ENCODE measurements at places on chromosomes 3 and 15.

DNA sequence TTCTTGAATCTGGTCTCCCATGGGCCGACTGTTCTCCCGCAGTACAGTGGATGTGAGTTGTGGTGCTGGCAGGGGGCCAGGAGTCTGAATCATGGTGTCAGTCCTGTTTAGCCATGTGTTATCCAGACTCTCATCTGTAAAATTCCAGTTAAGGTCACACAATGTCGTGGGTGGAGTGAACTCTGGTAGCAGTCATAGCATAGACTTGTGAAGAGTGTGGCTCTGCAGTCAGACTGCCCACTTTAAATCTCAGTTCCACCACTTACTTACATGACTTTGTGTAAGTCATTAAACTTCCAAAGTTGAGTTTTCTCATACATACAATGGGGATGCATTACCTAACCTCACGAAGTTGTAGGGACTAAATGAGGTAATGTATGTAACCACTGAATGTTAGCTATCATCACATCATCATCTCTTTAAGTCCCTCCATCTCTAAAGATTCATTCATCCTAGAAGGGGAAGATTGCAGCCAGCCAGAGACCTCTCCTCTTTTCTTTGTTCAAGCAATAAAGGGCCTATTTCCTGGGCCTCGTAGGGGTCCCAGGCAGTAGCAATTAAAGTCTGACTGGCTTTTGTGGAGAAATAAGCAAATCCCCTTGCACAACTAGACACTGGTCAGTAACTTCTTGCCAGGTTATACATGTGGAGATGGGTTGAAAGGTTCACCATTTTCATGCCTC is 93.9 kb downstream of the PCCB start:
- no peaks in the 10 kb centered on the region for H3K27me3 ChIP-seq
- DNase-seq = no peak
- no peak overlapping the region for H3K27ac ChIP-seq
- no peaks in the 10 kb centered on the region for H3K36me3 ChIP-seq
- no peaks in the 10 kb centered on the region for H3K4me1 ChIP-seq

- H3K4me3 ChIP-seq = no peak overlapping the region
- H3K4me1 ChIP-seq = no peaks in the 10 kb centered on the region
- no peak overlapping the region for H3K27ac ChIP-seq
These were observed 33.0 kb upstream of the LARS2 start for GRCh38 chr3:45355351-45355750.

- no peak overlapping the region for H3K4me3 ChIP-seq
- no peaks in the 10 kb centered on the region for H3K4me1 ChIP-seq
- H3K27ac ChIP-seq = no peak overlapping the region
- no peaks in the 10 kb centered on the region for H3K27me3 ChIP-seq
- no peaks in the 10 kb centered on the region for H3K36me3 ChIP-seq
These were observed 27.2 kb downstream of the OXSM start for GRCh38 chr3:25817107-25817506.

GRCh38 chr3:106528932-106529331 is 660.1 kb upstream of the CBLB start:
- H3K4me3 ChIP-seq = no peak overlapping the region
- no peaks in the 10 kb centered on the region for H3K27me3 ChIP-seq
- H3K4me1 ChIP-seq = peaks cover 2% of the 10 kb centered on the region
- no peak for DNase-seq

DNA sequence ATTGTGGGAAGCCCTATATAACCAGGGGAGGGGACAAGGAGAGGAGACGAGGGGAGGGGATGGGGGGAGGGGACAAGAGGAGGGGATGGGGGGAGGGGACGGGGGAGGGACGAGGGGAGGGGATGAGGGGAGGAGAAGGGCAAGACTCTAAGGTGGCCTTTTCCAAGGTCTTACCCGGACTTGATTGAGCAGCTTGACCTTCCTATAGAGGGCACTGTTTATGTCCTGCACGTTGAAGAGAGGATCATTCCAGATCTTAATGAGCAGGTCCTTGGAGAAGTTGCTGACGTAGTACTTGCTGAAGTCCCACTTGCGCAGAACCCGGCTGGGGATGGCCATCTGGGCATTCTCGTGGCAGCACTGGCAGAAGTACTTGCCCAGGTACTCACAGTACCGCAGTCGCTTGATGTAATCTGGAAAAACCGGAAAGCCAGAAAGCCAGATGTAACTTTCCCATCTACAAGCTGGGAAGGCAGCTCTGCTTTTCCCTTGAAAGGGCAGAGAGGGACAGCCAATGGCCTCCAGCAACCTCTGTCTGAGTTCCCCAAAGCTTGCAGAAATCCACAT is 55.7 kb downstream of the RUBCN start:
- H3K4me3 ChIP-seq = no peak overlapping the region
- no peaks in the 10 kb centered on the region for H3K36me3 ChIP-seq
- no peak overlapping the region for H3K27ac ChIP-seq
- no peak for DNase-seq

DNA sequence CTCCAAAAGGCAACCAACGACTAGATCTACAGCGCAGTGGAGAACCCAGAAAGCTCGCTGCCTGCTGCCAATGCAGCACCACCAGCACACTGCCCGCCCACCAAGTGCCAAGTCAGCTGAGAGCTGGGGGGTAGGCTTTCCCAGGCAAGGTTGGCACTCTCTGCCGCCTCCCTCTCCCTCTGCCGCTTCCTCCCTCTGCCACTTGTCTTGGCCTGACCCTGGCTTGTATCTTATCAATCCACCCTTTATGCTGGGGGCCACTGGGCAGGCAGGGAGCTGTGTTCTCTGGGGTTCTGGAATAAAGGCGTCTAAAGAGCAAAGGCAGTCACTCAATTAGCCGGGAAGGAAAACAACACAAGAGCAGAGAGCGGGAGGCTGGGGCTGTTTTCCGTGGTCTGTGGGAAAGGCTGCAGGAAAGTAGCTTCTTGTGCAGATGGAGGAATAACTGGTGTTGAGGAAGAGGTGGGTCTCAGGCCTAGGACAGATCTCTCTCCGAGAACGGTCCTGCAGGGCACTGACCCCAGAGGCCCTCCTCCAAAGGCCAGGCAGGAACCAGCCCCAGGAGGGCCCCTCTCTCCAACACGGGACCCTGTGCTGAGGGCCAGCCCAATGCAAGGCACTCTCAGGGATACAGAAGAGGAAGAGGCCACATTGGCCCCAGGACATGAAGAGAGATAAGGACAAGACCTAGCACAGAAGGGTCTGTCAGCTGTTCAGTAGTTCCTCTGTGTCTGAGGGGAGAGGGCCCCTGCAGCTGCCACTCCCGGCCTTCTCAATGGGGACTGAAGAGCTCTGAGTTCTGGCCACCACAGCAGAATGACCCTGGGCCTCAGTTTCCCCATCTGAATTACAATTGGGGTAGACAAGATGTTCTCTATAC is 30.8 kb downstream of the ACSBG1 start:
- H3K4me3 ChIP-seq = no peak overlapping the region
- DNase-seq = no peak
- no peaks in the 10 kb centered on the region for H3K4me1 ChIP-seq
- H3K27me3 ChIP-seq = no peaks in the 10 kb centered on the region
- H3K36me3 ChIP-seq = no peaks in the 10 kb centered on the region

- DNase-seq = no peak
- no peaks in the 10 kb centered on the region for H3K36me3 ChIP-seq
- no peak overlapping the region for H3K4me3 ChIP-seq
- H3K4me1 ChIP-seq = no peaks in the 10 kb centered on the region
- no peak overlapping the region for H3K27ac ChIP-seq
These were observed 193.3 kb downstream of the CD47 start for GRCh38 chr3:107897471-107898061.

DNA sequence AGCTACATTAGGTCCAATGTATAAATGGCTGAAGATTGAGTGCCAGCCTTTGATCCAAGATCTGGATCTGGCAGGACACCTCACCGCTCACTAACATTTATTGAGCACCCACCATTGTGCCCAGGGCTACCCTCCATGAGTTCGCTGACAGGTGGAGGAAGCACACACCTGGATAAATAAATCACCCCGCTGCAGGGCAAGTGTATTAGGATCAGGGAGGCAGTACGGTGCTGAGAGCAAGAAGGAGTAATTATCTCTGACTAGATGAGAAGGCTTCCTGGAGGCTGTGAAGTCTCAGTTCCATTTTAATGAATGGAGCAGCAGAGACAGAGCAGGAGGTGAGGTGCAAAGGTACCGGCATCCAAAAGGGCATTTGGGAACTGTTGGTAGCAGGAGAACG is 104.1 kb downstream of the LIPC start:
- H3K27me3 ChIP-seq = no peaks in the 10 kb centered on the region
- DNase-seq = no peak
- no peak overlapping the region for H3K27ac ChIP-seq
- H3K4me3 ChIP-seq = no peak overlapping the region

- no peak overlapping the region for H3K4me3 ChIP-seq
- H3K36me3 ChIP-seq = no peaks in the 10 kb centered on the region
- DNase-seq = no peak
- no peaks in the 10 kb centered on the region for H3K27me3 ChIP-seq
- peaks cover 19% of the 10 kb centered on the region for H3K4me1 ChIP-seq
- H3K27ac ChIP-seq = no peak overlapping the region
These were observed 18.3 kb downstream of the ANP32A start for GRCh38 chr15:68802373-68802772.

DNA sequence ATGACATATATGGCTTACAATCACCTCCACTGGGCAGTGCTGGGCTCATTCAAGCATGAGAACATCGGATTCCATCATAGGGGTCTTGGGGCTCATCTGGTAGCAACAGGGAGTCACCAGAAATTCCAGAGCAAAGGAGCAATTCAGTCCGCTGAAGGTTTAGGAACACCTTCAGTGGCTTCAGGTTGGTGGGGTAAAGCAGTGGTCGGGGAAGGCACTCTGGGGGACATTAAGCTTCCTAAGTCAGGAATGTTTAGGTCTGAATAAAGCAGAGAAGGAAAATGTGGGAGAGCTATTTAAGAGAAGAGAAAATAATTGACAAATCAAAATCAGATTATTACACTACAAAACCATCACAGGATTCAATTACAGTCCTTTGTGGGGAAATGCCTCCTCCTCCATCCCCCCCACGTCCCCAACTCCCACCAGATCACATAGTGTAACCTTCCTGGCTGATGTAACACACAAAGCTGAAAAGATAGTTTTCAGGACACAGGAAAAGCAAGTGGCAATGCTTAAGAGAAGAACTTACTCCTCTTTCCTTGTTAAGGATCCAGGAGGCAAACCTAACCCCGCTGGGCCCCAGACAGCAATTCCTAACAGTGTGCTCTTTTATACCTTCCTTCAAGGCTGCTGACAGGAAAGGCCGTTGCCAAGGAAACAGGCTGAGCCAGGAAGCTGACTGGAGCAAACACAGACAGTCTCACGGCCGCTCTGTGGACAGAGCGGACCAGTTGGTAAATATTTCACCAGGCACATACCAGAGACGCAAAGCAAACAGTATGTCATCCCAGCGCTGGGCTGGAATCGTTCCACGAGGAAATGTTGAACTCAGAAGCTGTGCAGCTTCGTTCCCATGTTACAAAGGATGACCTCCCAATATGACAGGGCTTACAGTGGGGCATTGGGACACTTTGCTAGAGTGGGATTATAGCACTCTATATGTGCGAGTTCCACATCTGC is 57.5 kb upstream of the LMCD1 start:
- H3K27me3 ChIP-seq = no peaks in the 10 kb centered on the region
- no peak overlapping the region for H3K27ac ChIP-seq
- DNase-seq = no peak
- H3K4me3 ChIP-seq = no peak overlapping the region
- H3K36me3 ChIP-seq = no peaks in the 10 kb centered on the region

- H3K27ac ChIP-seq = no peak overlapping the region
- H3K4me3 ChIP-seq = no peak overlapping the region
- H3K36me3 ChIP-seq = no peaks in the 10 kb centered on the region
- no peaks in the 10 kb centered on the region for H3K27me3 ChIP-seq
- no peaks in the 10 kb centered on the region for H3K4me1 ChIP-seq
These were observed 641.5 kb upstream of the NECTIN3 start for GRCh38 chr3:110430146-110430545.

DNA sequence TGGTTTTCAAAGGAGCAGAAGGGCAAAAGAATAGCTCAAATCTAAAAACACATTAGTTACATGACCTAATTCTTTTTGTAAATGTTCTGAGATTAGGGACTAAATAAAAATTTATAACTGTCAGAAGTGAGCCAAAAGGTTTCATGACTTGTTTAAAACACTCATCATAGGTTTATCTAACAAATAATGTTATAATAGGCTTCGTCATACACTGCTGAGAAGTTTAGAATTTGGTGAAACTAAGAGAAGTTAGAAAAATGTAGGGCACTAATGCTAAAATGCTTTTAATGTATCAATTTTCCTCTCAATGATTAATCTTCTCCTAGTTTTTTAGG is 468.8 kb upstream of the CDIN1 start:
- H3K4me1 ChIP-seq = no peaks in the 10 kb centered on the region
- H3K27me3 ChIP-seq = no peaks in the 10 kb centered on the region
- H3K27ac ChIP-seq = no peak overlapping the region
- no peak for DNase-seq

GRCh38 chr3:151197981-151198767 is 4.8 kb downstream of the GPR171 start:
- peaks cover 27% of the 10 kb centered on the region for H3K4me1 ChIP-seq
- H3K27ac ChIP-seq = no peak overlapping the region
- H3K36me3 ChIP-seq = peaks cover 8% of the 10 kb centered on the region
- H3K4me3 ChIP-seq = no peak overlapping the region
- no peak for DNase-seq

DNA sequence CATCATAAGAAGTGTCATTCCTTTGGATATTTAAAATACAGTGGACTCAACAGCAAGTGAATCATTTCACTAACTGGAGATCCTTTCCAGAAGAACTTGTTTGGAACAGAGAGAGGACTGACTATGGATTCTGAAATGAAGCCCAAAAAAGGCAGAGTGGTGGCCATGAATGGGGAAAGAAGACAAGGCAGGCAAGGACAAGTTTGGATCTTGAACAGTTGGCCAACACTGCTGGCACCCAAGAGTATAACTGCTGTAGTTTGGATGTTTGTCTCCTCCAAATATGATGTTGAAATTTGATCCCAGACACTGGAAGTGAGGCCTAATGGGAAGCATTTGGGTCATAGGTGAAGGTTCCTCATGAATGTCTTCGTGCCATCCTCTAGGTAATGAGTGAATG is 686.9 kb downstream of the GRM7 start:
- no peaks in the 10 kb centered on the region for H3K27me3 ChIP-seq
- DNase-seq = no peak
- H3K36me3 ChIP-seq = no peaks in the 10 kb centered on the region
- H3K27ac ChIP-seq = no peak overlapping the region
